ENCODE measurements at places on chromosomes 16 and 17.

- DNase-seq = no peak
These were observed 5.0 kb upstream of the PRSS54 start for GRCh38 chr16:58299757-58300349.

DNA sequence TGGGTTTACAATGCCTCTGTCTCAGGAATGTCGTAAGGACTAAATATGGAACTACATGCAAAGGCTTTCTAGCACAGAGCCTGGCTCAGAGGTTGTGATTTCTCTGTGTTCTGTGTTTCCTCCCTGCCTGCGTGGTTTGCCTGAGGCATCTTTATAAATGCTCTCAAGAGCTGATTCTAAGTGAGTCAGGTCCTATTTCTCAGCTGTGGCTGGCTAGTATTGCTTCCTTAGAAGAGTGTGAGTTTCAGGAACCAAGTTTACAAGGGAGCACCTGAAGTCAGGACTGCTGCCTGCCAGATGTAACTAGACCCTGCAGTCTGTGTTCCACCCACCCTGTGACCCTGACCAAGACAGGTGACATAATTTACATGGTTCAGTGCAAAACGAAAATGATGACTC is 8.0 kb upstream of the CCL1 start:
- no peak for DNase-seq

DNA sequence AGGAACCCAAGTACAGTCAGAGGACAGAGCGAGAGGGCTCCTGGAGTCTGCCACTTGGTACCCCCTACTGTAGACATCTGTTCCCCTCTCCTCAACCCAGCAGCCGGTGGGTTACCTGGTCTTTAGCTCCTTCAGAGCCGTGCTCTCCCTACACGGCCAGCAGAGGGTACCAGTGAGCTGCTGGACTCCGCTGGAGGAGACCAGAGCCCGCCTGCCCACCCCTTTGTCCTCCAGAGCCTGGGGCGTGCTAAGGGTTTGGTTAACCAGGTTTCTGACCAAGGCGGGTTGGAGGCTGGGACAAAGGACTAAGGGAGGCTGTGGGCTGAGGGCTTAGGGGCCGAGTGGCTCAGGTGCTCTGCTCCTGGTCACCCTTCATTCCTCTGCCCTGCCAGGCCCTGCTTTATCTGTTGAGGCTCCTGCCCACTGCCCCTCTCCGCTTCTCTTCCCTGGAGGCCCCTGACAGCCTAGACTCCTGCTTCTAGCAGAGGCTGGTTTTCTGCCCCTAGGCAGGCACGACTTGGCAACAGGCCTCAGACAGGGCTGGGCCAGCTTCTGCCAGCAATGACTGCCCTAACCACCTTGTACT is 2.7 kb upstream of the HSD11B2 start:
- DNase-seq = no peak

GRCh38 chr17:77304051-77304745 is 163.4 kb downstream of the SEC14L1 start:
- DNase-seq = no peak

- DNase-seq = no peak
These were observed 2.8 kb downstream of the IRX3 start for GRCh38 chr16:54283725-54284318.

- no peak for DNase-seq
These were observed 168.9 kb downstream of the SHISA9 start for GRCh38 chr16:13070268-13070667.

- no peak for DNase-seq
These were observed 2.3 kb downstream of the NUDT16L1 start for GRCh38 chr16:4695473-4696171.

- no peak for DNase-seq
These were observed 121.2 kb upstream of the CIBAR2 start for GRCh38 chr16:85233516-85233915.

DNA sequence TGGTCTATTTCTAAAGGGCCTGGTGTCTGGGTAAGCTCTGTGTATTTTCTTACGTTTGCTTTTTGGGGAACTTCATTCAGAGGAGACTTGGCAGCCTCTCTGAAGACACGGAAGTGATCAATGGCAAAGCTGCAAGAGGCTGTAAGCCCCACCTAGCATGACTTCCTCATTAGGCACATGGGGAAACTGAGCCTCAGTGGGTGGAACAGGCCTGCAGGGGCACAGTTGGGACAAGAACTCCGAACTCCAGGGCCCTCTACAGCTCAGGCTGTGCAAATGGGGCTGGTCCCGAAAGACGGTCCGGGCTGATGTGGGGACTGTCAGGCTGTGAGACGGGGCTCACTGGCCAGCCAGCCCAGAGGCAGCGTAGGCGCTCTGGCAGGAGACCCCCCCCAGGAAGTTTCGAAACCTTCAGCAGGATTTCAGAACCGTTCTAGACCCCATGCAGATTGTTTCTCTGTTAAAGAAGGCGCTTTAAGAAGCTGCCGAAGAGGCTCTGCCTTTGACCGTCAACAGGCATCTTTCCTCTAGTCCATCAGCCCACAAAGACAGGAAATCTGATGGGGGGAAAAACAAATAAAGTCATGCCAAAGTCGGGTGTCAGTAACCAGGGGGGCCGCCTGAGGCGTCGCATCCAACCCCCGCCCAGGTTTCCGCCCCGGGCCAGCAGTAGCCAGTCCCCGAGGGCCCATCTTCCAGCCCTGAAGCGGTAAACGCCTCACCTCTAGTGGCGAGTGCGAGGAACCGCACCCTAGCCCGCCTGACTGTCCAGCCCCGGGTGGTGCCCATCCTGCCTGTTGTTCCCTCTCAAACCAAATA is 79.8 kb upstream of the TBC1D3K start:
- peak; percentile 15 for DNase-seq

GRCh38 chr16:69523566-69524305 is 42.0 kb upstream of the NFAT5 start:
- DNase-seq = no peak

DNA sequence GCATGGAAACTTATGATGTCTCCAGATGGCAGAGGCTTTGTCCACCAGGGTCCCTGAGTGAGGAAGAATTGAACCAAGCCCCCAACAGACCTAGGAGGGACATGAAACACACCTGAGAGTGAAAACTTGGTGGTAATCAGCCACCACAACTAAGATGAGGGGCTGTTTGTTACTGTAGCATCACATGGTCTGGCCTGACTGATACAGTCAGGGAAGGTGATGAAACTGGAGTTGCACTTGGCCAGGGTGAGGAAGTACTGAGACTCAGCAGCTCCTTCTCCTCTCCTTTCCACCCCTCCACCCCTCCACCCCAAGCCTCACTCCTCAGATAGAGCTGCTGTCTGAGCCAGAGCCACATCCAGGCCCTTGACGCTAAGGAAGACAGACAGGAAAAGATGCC is 37.2 kb downstream of the C16orf82 start:
- no peak for DNase-seq

DNA sequence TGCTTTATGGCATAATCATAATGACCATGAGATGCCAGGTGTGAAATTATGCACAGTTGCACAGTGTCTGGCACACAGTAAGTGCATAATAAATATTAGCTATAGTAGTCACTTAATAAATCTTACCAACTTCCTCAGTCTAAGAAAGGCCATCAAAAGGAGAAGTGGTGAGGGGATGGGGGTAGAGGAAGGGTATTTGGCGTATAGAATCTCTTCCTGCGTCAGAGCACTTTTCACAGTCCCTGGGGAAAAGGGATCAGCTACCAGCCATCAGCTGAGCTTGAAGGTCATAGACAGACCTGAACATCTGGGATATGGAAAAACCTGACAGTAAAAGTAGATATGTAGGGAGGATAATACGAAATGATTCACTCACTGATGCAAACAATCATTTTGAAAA is 5.8 kb downstream of the CRHR1 start:
- DNase-seq = no peak

DNA sequence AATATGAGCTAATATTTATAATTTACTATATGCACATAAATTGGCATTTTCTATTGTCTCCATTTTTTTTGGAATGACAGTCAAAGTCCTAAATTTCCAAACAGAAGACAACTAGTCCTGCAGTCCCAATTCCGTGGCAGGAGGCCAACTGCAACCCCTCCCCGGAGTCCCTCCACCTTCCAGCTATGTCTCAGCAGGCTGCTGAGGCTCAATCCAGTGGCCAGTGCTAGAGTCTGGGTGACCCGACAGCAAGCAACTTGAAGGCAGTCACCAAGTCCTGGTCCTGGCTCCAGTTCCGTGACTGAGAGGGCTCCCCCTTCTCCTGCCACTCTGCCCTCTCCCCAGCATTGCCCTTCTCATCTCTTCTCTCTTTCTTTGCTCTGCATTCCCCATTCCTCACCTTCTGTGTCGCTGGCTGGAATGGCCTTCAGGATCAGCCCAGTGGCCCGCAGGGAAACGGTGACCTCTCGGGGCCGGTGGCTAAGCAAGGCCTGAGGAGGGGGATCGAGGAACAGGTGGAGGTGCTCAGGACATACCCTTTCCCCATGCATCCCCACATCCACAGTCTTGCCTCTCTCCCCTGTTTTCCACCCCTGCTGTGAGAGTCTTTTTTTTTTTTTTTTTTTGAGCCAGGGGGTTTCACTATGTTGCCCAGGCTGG is 22.4 kb upstream of the MFSD6L start:
- DNase-seq = no peak

- DNase-seq = no peak
These were observed 74.8 kb upstream of the DNAH17 start for GRCh38 chr17:78652024-78652423.

- no peak for DNase-seq
These were observed 19.0 kb downstream of the MED24 start for GRCh38 chr17:40035162-40035559.

GRCh38 chr16:4511441-4512082 is 27.0 kb downstream of the CDIP1 start:
- no peak for DNase-seq

- DNase-seq = no peak
These were observed 55.6 kb downstream of the GRB7 start for GRCh38 chr17:39793301-39793872.

- no peak for DNase-seq
These were observed 12.4 kb upstream of the CCR7 start for GRCh38 chr17:40577611-40578065.
